ENCODE measurements at places on chromosomes 5 and 9.

DNA sequence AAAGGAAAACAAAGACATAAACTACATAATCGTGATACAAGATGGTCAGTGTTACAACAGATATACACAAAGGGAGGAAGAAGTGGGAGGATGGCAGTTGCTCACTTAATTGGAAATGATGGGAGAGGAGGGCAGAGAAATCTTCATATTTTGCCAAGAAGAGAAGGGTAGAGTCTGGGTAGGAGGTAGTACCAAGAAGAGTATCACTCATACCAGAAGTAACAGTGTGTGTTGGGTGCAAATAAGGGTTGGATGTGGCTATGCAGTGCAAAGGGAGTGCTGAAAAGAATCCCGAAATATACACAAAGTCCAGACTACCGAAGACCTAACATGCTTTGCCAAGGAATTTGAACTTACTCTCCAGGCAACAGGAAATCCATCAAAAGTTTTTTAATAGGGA lies 41.0 kb downstream of the ERMP1 start:
- DNase-seq, result no peak

GRCh38 chr9:130874783-130875182 lies 21.8 kb downstream of the QRFP start:
- no peak for DNase-seq

DNA sequence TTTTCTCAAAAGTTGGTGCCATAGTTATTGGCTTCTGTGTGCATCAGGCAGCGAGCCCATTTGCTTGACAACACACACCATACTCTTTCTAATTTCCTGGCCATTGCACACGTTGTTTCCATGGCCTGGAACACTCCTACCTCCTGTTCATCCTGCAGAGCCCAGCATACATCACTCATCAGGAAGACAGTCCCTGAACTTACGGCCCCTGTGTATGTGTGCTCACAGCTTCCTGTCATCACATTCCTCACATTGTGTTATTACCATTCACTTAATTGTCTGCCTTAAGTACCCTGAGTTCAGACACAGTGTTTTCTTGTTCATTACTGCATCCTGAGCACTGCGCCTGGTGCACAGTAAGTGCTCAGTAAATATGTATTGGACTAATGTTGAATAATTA lies 355.9 kb downstream of the PRELID2 start:
- DNase-seq, result no peak

DNA sequence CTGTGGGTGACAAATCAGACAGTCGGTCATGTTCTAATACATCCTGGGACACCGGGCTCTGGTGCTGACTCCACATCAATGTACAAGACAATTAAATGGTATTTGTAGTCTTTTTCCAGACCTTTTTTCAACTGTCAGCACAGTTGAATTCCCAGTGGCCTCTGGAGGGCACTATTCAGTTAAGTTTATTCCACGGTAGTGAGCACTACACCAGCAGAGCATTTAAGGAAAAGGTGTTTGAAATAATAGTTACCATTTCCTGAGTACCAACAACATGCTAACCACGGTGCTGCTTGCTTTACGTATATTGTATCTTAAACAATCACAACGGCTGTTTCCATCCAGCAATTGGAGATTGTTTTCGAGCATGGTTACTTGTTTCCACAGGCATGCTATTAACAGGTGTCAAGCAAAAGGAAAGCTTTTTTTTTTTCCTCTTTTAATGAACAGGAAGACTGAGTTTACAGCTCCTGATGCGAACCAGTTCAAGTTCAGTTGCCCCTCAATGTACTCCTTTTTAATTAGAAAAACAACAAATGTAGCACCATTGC lies 186.7 kb downstream of the PDZD2 start:
- DNase-seq, result peak; percentile 13

GRCh38 chr5:638501-639252 lies 26.5 kb downstream of the CEP72 start:
- DNase-seq, result no peak

GRCh38 chr5:88839238-88839637 lies 43.7 kb downstream of the MEF2C start:
- DNase-seq, result no peak

DNA sequence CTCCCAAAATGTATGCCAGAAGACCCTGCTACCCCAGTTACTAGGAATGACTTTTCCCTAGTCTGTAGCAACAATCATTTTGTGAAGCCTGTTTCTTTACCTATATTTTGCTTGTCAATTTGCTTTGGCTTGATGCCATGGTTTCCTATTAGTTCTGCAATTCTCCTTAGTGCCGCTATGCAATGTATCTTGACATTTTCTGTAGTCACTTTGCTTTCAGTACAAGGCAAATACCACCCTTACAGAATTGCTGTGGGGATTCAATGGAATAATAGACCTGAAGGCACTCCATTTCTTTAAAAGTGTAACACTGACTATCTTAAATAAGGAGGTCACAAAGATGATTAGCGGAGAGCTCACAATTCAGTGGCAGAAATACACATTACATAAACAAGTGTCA lies 291.1 kb downstream of the NR2F1-AS1 start:
- no peak for DNase-seq

- DNase-seq, result no peak
Measured at GRCh38 chr5:160097991-160098390, 21.3 kb downstream of the PWWP2A start.

DNA sequence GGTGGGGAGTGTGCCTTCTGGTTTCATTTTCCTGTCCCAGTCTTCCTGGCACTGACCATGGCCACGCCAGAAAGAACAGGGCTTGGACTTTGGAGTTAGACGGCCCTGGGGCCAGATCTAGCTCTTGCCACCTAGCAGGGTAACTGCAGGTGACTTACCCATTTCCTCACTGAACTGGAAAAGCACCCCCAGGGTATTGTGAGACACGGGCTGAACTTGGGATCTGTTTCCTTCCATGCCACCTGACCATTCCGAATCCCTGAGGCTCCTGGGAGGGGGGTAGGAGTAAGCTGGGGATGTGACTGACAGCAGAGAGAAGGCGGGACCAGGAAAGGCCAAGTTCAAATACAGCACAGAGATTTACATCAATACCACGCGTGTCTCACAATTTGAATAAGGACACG lies 9.4 kb downstream of the HNRNPAB start:
- DNase-seq, result no peak

DNA sequence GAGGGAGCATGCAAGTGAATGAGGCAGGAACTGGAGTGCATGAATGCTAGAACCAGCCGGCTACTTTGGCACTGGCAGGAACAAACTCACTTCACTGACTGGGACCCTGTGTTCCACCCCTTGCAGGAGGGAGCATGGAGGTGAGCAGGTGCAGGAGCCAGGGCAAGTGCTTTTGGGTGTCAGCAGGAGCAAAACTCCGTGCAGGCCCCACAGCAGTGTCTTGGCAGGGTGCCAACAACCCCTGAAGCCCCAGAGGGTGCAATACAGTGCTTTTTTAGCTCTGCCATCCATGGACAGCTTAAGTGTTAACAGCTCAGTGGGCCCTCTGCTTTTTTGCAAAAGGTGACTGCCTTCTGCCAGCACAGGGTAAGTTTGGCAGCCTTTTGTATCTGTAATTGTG lies 245.8 kb upstream of the PCSK5 start:
- DNase-seq, result no peak

- DNase-seq, result no peak
Measured at GRCh38 chr5:160436017-160436416, 14.4 kb downstream of the PTTG1 start.

GRCh38 chr5:122639033-122639432 lies 135.8 kb upstream of the SNX2 start:
- no peak for DNase-seq

DNA sequence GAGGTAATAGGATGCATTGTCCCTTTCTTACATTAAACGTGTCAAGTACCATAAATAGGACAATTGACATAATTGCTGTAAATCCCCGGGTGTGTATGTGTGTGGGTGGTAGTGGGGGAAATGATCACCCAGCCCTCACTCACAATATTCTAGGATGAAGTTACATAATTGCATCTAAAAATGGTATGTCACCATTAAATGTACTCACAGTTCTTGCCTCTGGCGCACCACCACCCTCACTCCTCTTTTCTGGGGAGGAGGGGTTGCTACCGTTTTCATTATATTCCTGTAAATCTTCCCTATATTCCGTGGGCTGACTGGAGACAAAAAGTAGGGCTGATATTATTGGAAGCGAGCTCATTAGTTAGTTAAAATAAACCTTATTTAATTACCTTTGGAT lies 563.8 kb downstream of the TLR4 start:
- no peak for DNase-seq

GRCh38 chr5:98773464-98774191 lies at the start of gene RGMB:
Gene RGMB, plus strand, starts transcription at chr5:98773663. Its CDS starts 408 bp downstream, at chr5:98774071.
- peak; percentile 93 for DNase-seq

- DNase-seq, result no peak
Measured at GRCh38 chr5:135600152-135600570, 21.4 kb upstream of the CXCL14 start.

GRCh38 chr9:97889941-97890887 lies 32.1 kb downstream of the TRMO start:
- DNase-seq, result peak; percentile 63

- no peak for DNase-seq
Measured at GRCh38 chr9:34362614-34363214, 14.0 kb downstream of the MYORG start.

DNA sequence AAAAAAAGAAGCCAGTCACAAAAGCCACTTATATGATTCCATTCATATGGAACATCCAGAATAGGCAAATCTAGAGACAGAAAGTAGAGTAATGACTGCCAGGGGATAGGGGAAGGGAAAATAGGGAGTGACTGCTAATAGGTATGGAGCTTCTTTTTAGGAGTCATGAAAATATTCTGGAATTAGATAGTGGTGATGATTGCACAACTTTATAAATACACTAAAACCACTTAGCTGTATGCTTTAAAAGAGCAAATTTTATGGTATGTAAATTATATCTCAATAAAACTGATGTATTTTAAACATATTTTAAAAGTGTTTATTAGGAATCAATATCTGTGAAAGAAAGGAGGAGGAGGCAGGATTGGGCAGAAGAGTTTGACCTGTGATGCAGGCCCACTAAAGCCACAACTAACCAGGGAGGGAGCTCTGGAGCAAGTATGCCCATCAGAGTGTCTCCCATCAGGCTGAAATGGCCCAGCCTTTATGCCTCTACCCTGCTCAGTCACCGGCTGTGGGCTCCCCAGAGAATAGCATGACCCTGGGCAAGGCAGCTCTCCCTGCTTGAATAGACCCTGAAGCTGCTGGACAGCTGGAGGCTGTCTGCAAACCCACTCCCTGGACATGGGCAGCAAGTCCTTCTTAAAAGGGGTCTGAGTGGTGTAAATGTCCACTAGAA lies 96.0 kb upstream of the SLC44A1 start:
- DNase-seq, result no peak

DNA sequence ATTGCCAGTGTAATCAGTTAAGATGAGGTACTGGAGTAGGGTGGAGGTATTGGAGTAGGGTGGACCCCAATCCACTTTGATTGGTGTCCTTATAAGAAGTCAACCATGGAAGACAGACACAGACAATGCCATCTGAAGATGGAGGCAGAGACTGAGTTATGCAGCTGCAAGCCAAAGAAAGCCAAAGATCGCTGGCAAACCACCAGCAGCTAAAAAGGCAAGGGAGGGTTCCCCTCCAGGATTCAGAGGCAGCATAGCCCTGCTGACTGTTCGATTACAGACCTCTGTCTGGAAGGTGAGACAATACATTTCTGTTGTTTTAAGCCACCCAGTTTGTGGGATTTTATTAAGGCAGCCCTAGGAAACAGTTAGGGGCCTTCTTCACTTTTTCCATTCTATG lies 30.5 kb upstream of the CKMT2 start:
- no peak for DNase-seq

DNA sequence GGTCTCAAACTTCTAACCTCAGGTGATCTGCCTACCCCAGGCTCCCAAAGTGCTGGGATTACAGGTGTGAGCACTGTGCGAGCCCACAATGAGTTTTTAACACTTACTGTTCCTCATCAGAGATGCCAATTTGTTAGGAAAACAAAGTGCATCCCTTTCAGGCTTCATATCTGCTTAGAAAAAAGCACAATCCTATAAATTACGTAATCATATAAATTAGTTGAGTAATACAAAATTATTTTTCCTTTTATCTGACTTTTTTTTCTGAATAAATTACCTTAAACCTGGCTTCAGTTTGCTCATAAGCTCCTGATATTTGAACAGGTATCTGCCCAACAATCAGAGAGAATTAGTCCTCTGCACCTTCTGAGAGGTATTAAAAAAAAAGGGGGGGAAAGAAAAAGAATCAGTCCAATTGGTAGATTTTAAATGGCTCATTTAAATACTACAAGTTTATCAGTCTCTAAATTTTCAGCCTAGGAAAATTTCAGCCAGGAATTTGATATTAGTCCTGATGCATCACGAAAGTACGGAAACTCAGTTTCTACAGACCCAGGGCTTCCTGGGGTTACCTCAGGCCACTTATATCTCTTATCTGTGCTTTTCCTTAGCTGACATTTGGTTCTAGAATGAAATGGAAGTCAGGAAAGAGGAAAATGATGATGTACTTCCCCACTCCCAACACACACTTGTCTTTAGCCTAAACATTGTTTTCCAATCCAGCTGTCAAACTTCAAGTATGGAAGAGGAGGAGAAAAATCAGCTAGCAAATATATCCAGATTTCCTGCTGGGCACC lies 26.8 kb downstream of the ITGA1 start:
- no peak for DNase-seq

DNA sequence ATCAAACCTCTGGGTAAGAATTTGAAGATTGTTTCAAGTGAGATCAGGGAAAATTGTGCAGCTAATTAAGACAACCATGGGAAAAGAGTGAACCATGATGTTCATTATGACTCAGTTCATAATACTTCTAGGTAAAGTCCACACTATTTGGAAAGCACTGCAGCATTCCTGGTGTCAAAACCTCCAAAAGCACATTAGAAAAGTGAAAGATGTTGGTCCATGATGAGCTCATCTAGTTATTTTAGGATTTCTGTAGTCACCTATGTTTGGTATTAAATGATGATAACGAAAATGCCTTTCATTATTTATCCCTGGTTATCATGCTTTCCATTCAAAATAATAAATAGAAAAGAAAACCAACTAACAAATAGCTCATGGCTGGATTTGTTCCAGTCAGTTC lies 49.1 kb downstream of the PTCD2 start:
- DNase-seq, result no peak

- no peak for DNase-seq
Measured at GRCh38 chr9:4667681-4668080, 1.4 kb upstream of the SPATA6L start.

- DNase-seq, result no peak
Measured at GRCh38 chr5:181087309-181087708, 43.7 kb downstream of the OR2V1 start.

DNA sequence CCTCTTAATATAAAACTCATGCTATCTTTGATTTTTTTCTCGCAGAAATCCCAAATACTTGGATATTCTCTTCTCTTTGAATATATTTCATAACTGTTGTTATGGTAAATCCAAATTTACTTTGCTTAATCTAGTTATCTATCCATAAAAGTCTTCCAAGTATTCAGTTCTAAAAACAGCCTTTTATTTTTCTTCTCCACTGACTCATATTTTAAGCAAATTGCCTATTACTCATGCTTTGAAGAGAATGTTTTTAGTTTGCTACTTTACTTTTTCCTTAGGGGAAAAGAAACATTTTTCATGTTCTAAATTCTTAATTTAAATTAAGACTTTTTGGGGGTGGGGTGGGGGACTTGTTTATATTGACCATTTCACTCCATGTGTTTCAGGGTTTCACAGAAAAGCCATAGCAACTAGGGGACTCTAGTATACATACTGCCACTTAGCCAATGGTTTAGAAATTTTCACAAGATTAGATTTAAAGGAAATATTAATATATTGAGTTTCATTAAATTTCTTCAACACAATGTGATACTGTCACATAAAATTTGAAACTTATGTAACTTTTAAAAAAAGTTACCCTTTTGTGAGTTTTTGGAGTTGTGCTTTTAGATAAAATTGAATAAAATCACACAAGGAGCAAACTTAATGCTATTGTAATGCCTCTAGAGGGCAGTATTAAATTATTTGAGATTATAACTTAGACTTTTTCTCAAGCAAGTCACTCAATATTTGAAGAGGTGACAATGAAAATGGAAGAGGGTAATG lies 545.8 kb upstream of the ARRDC3 start:
- no peak for DNase-seq

Measured in stimulated activated CD4-positive, alpha-beta T cell treated with anti-CD3 and anti-CD28 coated beads, Interleukin-1b, Interleukin-23, amount 100 ng/mL, for 48 hours (primary cell).